ENCODE measurements at places on chromosomes 12 and 14.

- no peak for DNase-seq
Observed at GRCh38 chr12:104756901-104757300, 201.2 kb downstream of the SLC41A2 start.

- no peak for DNase-seq
Observed at GRCh38 chr14:25067600-25067999, 17.7 kb upstream of the STXBP6 start.

- DNase-seq, result no peak
Observed at GRCh38 chr14:90321891-90322290, 9.8 kb downstream of the NRDE2 start.

DNA sequence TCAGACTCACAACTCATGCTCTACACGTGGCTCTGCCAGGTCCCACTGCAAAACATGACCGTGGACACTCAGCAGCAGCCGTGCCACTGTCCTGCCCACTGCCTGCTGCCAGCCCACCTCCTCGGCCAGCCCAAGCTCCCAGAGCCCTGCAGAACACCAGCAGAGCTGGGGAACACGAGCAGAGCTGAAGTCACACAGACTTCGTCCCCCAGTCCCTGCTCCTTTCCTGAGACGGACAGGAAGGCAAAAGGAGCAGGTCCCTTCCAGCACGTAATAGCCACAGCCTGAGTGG lies 152.1 kb downstream of the DPF3 start:
- no peak for DNase-seq

GRCh38 chr14:100621806-100622205 lies 34.6 kb upstream of the BEGAIN start:
- no peak for DNase-seq

DNA sequence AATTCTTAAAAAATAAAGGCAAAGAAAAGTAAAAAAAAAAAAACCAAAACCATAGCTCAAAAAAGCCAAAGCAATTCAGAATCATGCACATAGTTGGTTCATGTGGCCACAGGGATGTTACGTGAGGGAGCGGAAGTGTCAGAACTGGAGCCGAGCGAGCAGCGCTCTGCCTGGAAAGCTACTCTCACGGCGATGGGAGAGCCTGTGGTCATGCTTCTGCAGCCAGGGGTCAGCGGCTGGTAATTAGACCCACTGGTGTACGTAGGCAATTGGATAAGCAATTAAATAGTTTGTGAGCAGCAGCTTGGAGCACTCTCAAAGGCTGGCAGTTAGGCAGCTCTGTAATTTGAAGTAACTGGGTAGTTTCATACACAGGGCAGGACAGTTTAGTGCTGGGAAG lies 58.1 kb downstream of the TRHDE start:
- no peak for DNase-seq

DNA sequence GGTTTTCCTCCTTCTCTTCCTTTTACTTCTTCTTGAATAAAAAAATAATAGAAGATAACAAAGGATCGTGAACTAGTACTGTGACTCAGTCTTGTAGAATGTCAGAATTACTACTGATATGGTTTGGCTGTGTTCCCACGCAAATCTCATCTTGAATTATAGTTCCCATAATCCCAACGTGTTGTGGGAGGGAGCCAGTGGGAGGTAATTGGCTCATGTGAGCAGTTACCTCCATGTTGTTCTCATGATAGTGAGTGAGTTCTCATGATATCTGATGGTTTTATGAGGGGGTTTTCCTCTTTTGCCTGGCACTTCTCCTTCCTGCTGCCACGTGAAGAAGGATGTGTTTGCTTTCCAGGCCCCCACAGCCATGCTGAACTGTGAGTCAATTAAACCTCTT lies 549.6 kb downstream of the DIO2 start:
- DNase-seq, result no peak

Data from fibroblast of skin of left biceps (primary cell).